AML-193 (cell line): ENCODE measurements at places on chromosomes 4 and X.

- no peak for DNase-seq
Observed at GRCh38 chr4:2891294-2891693, 47.6 kb downstream of the ADD1 start.

- DNase-seq, result no peak
Observed at GRCh38 chr4:11525085-11525484, 96.4 kb upstream of the HS3ST1 start.

DNA sequence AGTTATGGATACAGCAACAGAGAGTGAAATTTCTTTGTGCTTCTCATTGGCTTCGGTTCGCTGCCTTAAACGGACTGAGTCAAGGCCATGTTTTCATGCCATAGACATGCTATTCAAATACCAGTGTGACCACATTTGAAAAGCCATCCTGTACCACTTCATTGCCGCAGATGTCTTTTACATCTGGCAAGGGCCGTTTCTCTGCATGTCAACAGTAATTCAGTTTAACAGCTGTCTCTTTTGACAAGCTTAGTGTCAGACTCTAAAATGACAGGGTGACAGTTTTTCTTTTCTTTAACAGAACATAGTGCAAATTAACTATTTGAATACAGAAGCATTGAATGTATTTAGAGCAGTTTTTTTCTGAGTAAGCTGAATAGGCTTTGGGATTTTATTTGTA is 362.2 kb upstream of the POU3F4 start:
- no peak for DNase-seq

GRCh38 chr4:4574792-4575191 is 32.9 kb upstream of the STX18 start:
- DNase-seq, result no peak

- no peak for DNase-seq
Observed at GRCh38 chr4:152132776-152133175, 372.0 kb upstream of the GATB start.

DNA sequence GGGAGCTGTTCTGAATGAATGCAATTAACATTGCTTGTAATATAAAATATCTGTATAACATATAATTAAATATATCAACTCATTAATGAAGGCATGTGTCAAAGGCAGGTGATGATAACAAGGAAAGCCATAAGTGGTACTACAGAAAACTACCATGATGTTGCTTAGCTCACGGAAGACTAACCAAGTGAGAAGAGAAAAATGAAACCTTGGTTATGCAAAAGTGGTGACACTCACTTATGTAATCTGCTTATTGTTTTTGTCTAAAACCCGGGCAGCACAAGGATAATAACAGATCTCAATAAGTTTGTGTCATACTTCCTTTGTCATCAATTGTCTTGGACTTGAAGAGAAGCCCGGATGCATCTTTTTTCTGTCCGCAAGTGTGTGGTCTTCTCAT is 156.4 kb downstream of the HS6ST2 start:
- DNase-seq, result no peak

- DNase-seq, result no peak
Observed at GRCh38 chr4:180512801-180513475, 1730.3 kb upstream of the TENM3 start.

DNA sequence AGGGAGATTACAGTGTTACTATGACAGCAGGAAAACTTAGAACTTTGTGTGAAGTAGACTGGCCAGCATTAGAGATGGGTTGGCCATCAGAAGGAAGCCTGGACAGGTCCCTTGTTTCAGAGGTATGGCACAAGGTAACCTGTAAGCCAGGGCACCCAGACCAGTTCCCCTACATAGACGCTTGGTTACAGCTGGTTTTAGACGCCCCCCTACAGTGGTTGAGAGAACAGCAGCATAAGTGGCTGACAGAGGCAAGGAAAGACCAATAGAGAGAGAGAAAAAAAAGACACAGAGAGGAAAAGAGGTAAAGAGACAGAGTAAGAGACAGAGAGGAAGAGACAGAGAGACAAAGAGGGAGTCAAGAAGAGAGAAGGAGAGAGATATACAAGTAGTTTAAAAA is 144.5 kb downstream of the GC start:
- no peak for DNase-seq

GRCh38 chr4:2457481-2458295 is 11.2 kb upstream of the RNF4 start:
- DNase-seq, result no peak
